Kidney (tissue), 22 donors: ENCODE measurements at places on chromosomes 7 and 10. TPM values are rescaled to one million over a fixed set of nuclear protein-coding genes. Genes with fewer than 3 reads are reported as not detected.

Gene GPC2
- total RNA-seq, result 1.8 TPM

Gene ICA1
- 41.8 TPM for total RNA-seq

Gene DGKI
- 1.3 TPM for total RNA-seq

Gene TLL2
- total RNA-seq, result 0.98 TPM

Gene P4HA1
- total RNA-seq, result 25.3 TPM

Gene ITPRIP
- 21.6 TPM for total RNA-seq

Gene OGDHL
- total RNA-seq, result 82.8 TPM

Gene CTAGE6
- total RNA-seq, result 0.13 TPM

Gene DOCK4
- total RNA-seq, result 38.9 TPM

Gene MOGAT3
- total RNA-seq, result 0.25 TPM

Gene TRIM73
- 4.3 TPM for total RNA-seq

DNA sequence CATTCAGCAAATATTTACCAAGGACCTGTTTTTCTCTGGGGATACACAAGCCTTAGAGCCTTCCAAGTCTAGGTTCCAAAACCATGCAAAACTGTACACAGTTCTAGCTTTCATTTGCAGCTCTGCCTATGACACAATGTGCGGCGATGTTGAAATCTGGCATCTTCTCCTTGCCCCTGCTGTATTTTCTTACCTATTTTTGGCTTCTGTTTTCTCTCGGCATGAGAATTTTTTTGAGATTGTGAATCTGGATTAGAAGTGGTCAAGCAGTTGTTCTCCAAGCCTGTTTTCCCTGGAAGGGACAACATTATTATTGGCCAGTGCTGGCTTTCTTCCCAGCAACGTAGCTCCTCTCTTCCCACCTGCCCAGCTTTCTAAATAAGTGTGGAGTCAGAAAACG lies 176.3 kb downstream of the CREB5 start:
- no peak for DNase-seq

- no peak for DNase-seq
Observed at GRCh38 chr7:70131817-70132216, 533.5 kb downstream of the AUTS2 start.

DNA sequence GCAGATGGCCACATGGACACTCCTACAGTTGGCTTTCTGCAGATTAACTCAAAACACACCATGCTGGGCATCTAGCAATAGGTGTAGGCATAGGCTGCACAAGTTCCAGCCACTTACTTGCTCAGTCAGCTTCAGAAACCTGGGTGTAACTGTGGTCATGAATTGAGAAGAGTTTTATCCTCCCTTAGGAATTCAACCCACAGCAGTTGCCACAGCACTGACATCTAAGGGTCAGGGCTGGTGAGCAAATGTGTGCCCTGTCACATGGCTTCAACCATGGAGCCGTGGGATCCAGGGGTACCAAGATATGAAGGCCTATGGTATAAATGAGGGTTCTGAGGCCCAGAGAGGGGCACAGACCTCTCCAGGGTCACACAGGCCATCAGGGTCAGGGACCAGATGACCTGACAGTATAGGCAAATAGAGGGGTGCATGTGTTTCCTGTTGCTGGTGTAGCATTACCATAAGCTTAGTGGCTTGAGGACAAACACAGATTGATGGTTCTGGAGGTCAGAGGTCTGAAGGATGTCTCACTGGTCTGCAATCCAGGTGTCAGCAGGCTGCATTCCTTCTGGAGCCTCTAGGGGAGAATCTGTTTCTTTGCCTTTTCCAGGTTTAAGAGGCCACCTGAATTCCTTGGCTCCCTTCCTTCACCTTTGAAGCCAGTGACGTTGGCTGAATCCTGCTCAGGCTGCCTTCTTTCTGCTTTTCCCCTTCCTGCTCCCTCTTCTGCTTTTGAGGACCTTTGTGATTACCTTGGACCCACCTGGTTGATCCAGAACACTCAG lies 24.1 kb downstream of the MINDY4 start:
- peak; percentile 52 for DNase-seq

DNA sequence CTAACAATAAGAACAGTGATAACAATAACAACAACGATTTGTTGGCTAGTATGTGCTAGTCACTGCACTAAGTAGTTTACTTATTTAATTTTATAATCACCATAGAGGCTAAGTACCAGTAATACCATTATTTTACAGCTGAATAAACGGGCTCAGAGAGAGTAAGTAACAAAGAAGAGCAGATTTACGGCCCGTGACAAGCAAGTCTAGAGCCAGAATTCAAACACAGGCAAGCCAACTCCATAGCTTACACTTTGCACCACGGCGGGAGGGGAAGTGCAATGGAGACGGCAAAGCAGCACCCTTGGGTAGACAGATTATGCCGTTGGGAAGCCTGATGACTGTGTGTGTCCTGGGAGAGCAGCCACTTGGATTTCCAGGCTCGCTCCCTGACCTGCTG lies 1.2 kb upstream of the OR6V1 start:
- DNase-seq, result peak; percentile 19

DNA sequence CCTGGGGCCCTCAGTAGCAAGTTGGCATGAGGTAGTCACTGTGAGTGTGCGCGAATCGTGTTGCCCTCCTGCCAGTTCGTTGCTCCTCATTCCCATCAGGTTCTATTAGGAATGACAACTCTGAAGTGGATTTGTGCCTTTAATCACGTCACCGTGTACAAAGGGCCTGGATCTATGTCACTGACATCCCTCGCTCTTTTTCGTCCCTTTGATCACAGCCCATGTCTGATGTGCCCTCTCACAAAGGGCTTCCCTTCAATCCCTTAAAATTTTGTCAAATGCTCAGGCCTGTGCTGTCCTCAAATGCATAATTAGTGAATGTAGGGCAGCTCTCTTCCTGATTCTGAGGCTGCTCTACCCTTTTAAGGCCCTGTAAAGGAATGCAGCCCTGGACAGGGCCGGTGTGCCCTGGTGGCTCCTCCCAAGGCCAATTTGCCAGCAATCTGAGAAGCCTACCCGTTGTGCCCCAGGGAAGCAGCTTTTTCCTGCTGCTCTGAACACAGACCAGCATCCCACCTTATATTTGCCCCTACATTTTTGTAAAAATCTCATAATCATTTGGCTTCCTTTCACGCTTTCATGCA lies 93.6 kb downstream of the TMEM178B start:
- peak; percentile 7 for DNase-seq

- DNase-seq, result no peak
Observed at GRCh38 chr7:79245623-79246249, 207.7 kb downstream of the MAGI2 start.
